ENCODE measurements at places on chromosomes 1 and 21.
A peak's percentile ranks its signal among the peaks of the same experiment; 100 is the strongest.

DNA sequence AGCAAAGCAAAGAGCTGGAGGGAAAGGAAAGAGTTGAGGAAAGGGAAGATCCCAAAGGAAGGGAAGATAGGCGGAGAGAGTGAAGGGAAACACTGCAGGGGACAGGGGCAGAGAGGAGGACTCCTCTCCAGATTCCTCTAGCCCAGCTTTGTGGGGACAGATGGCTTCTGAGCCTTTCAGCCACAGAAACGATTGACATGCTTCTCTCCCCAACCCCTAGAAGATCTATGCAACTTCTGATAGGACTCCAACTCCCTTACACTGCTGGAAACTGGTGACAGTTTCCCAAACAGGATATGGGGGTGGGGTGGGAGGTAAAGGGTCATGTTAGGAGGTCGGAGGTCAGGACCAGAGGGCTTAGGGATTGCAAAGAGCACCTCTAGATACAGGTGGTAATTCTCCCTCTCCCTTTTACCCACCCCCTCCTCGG, 6.5 kb downstream of the MEX3A start:
- DNase-seq, result no peak

DNA sequence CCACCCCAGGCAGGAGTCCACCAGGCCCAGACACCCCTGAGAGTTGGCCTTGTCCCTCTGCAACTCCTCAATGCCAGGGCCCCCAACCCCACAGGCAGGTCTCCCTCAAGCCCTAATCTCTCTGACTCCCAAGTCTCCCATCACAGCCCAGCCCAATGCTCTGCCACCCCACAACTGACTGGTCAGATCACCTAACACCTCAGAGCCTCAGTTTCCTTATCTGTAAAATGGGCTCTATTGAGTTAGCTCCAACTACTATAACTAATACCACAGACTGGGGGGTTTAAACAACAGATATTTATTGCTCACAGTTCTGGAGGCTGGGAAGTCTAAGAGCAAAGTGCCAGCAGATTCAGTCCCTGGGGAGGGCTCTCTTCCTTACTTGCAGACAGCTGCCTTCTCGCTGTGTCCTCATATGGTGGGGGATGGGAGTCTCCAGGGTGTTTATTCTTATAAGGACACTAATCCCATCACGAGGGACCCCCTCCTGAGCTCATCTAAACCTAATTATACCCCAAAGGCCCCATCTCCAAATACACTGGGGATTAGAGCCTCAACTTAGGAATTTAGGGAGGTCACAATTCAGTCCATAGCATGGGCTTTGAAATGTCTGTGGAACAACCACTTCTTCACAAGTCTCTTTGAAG, 34.9 kb upstream of the ZC3H12A start:
- DNase-seq, result no peak

GRCh38 chr1:247172996-247173395, 1.2 kb upstream of the ZNF124 start:
- DNase-seq, result no peak

GRCh38 chr1:147243228-147243685, 773 bp downstream of the CHD1L start:
- peak; percentile 49 for DNase-seq

- no peak for DNase-seq
These were observed 62.8 kb downstream of the PIK3CD start for GRCh38 chr1:9714257-9714718.

DNA sequence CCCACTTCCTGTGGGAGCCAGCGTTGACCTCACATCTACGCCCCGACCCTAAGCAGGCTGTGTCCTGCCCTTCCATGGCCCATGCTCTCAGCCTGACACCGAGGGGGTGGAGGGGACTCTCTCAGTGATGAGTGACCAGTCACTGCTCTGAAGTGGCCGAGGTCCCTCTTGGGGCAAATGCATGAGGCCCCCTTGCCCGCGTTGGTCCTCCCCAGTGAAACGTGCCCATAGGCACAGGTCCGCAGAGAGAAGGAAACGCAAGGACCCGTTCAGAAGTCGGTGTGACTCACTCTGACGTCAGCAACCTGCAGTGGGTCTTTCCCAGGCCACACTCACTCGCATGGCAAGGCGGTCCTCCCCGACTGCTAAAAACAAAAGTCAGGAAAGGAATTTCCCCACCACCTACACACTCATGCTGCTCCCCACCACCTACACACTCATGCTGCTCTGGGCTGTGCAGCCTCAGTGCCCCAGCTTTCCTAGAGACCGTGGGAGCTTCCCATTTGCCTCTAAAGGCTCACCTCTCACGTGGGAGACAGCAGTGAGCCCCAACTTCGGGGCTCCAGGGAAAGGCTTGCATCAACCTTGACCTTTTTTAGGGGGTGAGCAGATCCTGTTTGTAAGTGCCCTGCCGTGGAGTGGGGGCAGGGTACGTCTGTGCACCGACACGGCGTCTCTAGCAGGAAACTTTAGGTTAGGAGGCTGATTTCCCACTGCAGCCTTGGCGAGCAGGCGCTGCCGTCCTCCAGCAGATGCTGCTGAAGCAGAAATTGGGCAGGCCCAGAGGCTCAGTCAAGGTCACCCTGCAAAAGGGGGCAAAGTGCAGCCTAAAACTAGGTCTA, 11.4 kb downstream of the UBASH3A start:
- DNase-seq, result no peak

GRCh38 chr1:59685666-59686065, 129.1 kb upstream of the HOOK1 start:
- no peak for DNase-seq

DNA sequence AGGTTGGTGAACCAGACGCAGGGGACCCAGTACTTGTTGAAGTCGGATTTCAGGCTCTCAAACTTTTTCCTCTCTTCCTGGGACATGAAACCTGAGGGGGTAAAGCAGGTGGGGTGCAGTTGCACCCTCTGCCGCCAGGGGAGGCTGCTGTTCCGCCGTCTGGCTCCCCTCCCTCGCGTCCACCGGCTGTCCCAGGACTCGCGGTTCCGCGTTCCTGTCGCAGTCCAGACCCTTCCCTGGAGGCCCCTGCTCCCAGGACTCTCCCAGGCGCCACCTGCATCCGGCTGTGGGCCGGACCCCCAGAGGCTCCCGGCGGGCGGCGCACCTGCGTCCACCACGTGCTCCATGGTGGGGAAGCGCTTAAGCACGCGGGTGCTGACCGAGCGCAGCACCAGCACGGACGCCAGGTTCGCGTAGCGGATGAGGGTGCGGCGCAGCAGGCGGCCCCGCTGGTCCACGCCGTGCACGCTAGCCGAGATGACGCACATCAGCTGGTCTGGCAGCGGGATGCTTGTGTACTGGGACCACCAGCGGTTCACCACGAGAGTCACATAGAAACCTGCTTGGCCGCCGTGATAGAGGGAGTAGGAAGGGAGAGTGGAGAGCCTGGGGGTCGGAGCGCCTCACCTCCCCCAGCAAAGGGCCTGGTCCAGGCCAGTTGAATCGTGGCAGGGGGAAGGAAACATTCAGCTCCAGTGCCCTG, 1.7 kb downstream of the BEST4 start:
- DNase-seq, result no peak

GRCh38 chr1:66925944-66926343, 1.2 kb downstream of the MIER1 start:
- DNase-seq, result no peak

All from AG04449 (cell line).